Left ventricle myocardium inferior (tissue), 1 donor: ENCODE measurements at places on chromosomes 5 and 9. TPM values are rescaled to one million over a fixed set of nuclear protein-coding genes. Genes with fewer than 3 reads are reported as not detected.

The ACTBL2 gene
- not detected for total RNA-seq

The VCAN gene
- 25.2 TPM for total RNA-seq

DNA sequence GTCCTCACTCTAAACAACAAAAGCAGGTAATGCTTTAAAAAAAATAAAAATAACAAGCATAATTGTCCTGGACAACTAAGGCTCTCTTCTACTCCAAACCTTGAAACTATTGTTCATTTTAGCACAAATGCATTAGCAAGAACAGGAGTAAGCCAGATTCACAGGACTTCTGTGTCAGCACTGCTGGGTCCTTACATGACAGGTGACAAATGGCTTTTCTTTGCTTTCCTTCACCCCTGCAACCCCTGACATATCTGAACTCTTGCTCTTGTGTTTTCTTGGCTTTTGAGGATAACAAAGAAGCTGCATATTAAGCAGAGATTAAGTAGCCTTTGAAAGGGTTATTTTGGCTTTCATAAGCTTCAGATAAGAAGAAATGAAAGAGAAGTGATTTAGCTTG lies 71.1 kb downstream of the ZNF474 start:
- no peak for DNase-seq

The TMEM252 gene
- total RNA-seq: not detected

DNA sequence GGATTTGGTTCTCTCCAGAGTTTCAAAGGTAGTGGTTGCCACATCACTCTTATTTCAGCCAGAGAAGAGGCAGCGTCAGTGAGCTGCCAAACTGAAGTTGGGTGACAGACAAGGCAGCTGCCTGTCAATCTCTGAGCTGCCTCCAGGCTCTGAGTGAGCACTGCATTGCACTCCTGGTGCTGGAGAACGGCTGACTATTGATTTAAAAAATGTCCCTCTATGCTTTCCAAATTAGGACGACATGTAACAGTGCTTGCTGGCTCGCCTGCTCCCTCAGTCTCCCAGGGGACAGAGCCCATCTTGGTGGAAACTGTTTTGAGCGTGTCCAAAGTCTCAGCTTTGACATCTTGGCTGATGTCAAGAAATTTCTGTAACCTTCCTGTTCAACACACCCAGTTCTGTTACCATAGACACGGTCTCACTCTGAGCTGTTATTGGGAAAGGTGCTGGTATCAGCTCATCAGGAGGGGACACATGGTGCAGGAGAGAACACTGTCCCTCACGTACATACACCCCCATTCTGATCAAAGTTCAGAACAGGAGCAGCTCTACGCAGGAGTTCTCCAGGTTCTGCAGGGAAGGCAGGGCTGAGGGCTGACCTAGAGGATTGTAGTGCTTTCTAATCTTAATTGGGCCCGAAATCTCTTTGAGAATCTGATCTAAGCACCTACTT lies 15.7 kb downstream of the PCDH12 start:
- DNase-seq: no peak

The PTPRD gene
- total RNA-seq: 15.6 TPM

GRCh38 chr5:147445917-147446316 lies 64.0 kb downstream of the DPYSL3 start:
- DNase-seq: no peak

DNA sequence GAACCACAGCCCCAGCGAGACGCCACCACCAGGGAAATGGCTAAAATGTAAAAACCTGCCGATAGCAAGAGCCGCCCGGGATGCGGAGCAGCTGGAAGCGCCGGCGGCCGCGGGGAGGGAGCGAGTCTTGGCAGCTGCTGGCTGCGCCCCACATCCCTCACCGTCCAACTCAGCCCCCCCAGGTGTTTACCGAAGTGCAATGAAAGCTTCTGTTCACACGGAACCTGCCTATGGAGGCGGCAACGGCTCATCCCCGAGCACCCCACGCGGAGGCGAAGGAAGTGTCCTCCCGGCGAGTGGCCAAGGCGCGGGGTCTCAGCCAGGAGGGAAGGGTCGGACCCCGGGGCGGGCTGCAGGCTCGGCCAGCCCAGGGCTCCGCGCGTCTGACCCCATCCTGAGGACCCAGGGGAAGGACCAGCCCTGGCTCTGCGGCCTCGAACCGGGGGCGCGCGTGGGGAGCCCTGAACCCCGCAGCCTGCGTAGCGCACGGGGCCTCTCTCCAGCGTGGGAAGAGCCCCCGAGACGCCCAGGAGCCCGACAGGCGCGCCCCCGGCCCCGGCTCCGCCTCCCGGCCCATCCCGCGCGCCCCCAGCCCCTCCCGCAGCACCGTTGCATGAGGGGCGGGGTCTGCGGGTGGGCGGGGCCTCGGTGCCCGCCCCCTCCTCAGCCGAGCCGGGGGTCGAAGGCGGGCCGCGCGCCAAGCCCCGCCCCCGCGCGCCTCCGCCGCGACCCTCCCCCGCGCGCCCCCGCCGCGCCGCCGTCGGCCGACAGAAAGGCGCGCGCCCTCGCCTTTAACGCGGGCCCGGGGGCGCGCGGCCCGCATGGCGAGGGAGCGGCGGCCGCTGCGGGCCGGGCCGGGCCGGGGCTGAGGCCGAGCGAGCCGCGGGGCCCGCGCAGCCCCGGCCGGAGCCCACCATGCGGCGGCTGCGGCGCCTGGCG lies at the start of gene DIPK1B:
Gene DIPK1B (plus strand): TSS at position 822 of the 939 bp plus-strand sequence. CDS start 94 bp downstream, at position 916.
- no peak for DNase-seq
